Activated CD8-positive, alpha-beta memory T cell treated with anti-CD3 and anti-CD28 coated beads, Interleukin-2, amount 10 ng/mL, durations not matched to agents 7 days and 5 days (primary cell): ENCODE measurements at places on chromosomes 3 and 15. TPM values are rescaled to one million over a fixed set of nuclear protein-coding genes. Genes with fewer than 3 reads are reported as not detected.

TRANK1 gene
- total RNA-seq: 41.8 TPM

FES gene
- total RNA-seq: 55.7 TPM

OXTR gene
- 1.4 TPM for total RNA-seq

DNA sequence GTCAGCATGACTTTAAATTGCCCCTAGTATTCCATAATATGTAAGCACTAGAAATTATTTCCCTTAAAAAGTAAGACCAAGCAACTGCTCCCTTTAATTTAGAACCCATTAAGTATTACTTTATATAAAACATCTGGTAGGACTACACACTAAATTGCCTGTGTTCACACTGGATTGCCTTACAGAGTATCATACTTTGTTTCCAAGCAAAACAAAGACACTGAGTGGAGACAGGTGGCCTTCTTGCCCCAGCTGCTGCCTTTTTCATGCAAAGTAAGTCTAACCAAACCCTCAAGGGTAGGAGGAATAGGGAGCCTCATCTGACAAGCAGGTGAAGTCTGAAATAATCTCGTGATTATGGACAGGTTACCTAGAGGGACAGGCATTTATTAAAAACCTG lies 87.3 kb downstream of the PEX5L start:
- peaks cover 8% of the 10 kb centered on the region for H3K36me3 ChIP-seq
- peaks cover 58% of the 10 kb centered on the region for H3K27me3 ChIP-seq
- peaks cover 8% of the 10 kb centered on the region for H3K4me1 ChIP-seq
- no peak overlapping the region for H3K27ac ChIP-seq

- peaks cover 4% of the 10 kb centered on the region for H3K36me3 ChIP-seq
- H3K27ac ChIP-seq: peak overlapping the region; percentile 9
- no peak overlapping the region for H3K4me3 ChIP-seq
- peaks cover 41% of the 10 kb centered on the region for H3K4me1 ChIP-seq
- peaks cover 2% of the 10 kb centered on the region for H3K27me3 ChIP-seq
Observed at GRCh38 chr15:41832875-41833274, 5.0 kb downstream of the JMJD7 start.
